Activated CD4-positive, alpha-beta T cell treated with anti-CD3 and anti-CD28 coated beads for 24 hours (primary cell): ENCODE measurements at places on chromosomes 6 and 20.

DNA sequence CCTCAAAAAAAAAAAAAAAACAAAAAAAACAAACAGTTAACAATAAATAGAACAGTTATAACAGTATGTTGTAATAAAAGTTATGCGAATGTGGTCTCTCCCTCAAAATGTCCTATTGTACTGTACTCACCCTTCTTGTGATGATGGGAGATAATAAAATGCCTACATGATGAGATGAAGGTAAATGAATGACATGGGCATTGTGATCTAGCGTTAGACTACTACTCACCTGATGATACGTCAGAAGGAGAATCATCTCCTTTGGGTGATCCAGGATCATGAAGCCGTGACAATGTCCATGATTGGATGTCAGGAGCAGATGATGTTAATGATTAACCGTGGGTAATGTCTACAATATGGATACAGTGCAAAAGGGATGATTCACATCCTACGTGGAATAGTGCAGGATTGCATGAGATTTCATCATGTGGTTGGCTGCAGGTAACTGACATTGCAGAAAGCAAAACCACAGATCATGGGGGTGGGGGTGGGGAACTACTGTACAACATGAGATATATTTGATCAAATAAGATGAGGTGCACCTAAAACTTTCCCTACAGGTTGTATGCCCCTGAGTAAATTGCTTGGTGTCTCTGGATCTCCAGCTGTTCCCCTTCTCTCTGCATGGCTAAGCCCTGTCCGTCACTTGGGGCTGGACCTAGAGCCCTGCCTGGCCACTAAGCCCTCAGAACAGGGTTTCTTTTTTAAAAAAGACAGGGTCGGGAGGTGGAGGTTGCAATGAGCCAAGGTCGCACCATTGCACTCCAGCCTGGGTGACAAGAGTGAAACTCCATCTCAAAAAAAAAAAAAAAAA is 6.2 kb upstream of the RBCK1 start:
- DNase-seq: no peak

DNA sequence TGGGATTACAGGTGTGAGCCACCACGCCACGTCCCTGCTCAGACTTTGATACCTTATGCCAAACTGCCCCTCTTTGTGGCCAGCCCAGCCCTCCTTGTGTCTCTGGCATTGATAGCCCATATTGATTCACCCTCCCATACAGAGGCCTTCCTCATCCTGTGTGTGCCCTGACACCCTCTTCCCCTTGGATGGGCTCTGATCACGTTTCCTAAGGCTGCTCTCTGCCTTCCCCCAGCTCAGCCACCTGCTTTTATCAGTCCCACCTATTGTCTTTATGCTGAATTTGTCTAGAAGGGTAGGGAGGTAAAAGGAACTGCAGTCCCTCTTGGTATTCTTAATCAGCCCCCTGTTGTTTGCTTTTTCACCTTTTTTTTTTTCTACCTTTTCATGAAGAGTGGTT is 95.9 kb downstream of the CDKAL1 start:
- DNase-seq: no peak

DNA sequence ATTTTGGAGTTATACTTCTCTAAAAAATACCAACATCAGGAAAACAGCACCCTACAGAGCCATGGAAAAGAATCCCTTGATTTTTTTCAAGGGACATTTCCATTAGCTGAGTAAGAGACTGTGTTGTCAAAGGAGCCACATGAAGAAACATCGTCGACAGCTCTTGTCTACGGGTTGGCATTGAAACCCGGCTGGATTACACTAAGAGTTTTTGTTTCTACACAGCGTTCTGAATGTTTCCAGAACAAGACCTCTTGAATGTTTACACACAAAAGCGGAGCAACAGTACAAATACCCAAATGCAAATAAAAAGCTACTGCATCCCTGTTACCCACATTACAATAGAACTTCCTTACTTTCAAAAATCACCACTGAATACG is 2.4 kb upstream of the MYLK4 start:
- no peak for DNase-seq

- DNase-seq: no peak
These were observed 276.7 kb downstream of the ADGRB3 start for GRCh38 chr6:68911811-68912210.

- no peak for DNase-seq
These were observed 27.6 kb upstream of the BMP7 start for GRCh38 chr20:57293995-57294394.

DNA sequence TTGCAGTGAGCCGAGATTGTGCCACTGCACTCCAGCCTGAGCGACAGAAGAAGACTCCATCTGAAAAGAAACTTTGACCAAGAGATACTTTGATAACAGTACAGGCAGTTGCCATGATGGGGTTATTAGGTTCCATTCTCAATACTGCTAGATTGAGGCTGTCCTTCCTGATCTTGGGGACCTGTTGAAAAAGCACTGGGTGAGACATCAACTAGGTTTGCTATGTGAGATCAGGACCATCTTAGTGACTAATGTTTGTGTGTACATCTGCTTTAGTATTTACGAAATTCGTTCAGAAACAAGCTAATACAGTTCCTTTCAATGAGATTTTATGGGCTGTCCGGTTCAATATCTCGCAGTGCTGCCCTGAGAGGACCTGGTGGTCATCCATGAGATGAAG is 2.6 kb downstream of the DSE start:
- no peak for DNase-seq

- DNase-seq: no peak
These were observed 280 bp downstream of the SPATA2 start for GRCh38 chr20:49915118-49915379.

DNA sequence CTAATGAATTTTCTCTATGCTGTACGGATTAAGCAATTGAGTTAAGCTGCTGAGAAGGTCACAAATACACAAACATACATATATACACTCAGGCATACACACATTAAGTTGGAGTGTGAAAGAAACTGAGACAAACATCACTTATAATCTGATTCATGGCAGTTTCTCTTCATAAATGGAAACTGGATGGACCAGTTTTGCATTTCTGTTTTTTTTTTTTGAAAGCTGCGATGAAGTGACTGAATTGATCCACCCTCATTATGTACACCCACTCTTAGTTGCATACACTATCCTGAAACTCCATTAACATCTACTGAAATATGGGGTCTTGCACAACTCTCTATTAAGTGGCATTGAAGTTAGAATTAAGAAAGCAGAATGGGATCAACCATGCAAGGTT is 32.9 kb upstream of the TENT5A start:
- no peak for DNase-seq

- DNase-seq: no peak
These were observed 61.0 kb downstream of the VGLL2 start for GRCh38 chr6:117326396-117326795.

GRCh38 chr6:116445102-116445501 is 16.1 kb upstream of the CALHM6 start:
- DNase-seq: no peak

GRCh38 chr6:155050311-155050710 is 55.2 kb downstream of the TIAM2 start:
- DNase-seq: peak; percentile 4

DNA sequence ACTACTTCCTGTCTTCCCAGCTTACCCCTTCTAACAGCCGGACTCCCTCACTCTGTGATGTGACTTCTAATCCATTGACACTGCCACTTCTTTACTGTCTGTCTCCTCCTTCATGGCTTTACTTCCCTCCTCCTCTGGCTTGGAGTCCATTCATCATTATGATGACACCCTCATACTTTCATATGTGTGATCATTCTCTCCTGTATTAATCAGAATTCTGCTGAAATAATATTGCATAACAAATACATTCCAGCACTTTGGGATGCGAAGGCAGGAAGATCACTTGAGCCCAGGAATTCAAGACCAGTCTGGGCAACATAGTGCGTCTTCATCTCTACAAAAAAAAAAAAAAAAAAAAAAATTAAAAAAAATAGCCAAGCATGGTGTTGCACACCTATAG is 147.9 kb upstream of the BTBD3 start:
- no peak for DNase-seq

DNA sequence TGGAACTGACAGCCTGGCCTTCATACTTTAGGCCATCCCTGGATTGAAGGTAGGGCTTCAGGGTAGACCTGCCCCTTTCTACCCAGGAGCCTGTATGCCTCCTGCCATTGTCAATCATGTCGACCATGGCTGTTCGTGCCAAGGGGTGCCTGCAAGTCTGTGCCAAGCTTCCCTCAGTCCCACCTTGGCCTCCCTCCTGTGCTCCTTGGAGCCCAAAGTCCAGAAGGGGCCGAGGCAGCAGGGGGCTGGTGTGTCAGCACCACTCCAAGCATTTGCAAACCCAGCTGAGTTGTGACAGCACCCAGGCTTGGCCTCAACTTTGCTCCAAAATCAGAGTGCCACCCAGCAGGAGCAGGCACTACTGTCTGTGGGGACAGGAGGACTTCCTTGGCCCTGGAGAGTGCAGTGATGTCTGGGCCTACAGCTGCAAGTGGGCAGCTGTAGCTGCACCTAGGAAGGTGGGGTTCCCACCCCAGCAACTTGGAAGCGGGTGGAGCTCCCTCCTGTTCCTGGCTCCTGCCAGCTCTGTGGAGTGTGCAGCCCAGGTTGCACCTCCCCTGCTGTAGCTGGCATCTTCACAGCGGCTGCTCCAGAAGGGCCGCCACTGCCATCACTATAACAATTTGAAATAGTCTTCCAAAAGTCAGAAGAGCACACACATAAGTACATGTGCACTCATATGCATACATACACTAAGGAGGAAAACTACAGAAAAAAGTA is 1719.3 kb downstream of the HACE1 start:
- no peak for DNase-seq
